ENCODE measurements at places on chromosomes 5 and 9.

DNA sequence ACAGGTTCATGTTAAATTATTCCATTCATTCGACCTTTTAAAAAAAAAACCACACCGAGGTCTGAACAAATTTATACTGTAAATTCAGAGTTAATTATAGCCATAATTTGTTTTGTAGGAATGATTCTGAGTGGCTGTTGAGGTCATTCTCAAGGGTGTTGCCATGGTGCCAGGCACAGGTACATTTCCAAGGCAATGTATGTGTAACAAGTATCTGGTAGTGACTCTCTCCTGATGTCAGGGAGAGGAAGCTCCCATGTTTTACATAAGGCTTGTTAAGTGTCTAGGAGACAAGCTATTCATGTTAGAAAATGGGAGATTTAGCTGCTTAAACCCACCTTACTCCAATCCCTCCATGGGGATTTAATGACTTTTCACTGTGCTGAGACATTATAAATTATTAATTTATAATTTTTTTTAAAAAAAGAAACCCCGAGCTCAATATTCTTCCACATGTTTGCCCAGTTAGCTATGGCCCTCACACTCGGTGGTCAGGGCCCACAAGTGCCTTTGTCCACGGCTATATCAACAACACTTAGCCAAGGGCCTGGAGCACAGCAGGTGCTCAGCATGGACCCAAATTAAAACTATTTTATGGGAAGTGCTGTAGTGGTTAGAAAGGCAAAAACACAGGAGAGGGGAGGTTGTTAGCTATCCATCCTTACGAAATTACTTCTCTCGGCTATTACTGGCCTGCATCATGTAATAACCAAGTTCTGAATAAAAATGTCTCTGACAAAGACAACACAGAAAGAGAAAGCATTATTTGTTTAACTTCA, 154.6 kb upstream of the GNA14 start:
- DNase-seq = no peak

DNA sequence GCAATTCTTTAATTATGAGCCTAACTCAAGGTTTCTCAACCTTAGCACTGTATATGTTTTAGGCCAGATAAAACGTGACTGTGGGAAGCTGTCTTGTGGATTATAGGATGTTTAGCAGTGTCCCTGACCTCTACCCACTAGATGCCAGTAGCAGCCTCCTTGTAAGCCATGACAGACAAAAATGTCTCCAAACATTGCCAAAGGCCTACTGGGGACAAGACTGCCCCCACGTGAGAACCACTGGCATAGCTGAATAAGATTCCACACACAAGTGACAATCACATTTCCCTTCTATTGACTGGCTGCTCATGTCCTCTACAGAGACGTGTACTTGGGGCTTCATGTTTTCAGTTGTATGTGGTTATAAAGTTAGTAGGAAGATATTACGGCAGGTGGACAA, 55.4 kb downstream of the GOLM1 start:
- no peak for DNase-seq

- no peak for DNase-seq
Observed at GRCh38 chr5:137206030-137206715, 293.0 kb downstream of the SPOCK1 start.

DNA sequence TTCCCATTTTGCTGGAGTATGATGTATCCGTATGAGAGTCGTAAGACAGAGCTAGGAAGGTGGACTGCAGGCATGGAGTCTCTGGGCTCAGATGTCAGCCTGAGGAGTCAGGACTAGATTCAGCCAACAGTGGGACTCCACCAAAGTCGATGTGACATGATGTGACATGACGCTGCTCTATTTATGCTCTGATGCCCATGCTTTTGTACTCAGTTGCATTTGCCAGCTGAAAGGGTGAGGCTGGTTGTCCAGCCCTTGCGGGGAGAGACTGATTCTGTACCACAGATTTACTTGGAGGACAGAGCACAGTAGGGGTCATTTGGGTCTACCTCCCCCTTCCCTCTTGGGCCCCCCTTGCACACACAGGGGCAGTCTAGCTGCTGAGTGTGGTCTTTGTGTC, 88.5 kb upstream of the ATG10 start:
- no peak for DNase-seq

DNA sequence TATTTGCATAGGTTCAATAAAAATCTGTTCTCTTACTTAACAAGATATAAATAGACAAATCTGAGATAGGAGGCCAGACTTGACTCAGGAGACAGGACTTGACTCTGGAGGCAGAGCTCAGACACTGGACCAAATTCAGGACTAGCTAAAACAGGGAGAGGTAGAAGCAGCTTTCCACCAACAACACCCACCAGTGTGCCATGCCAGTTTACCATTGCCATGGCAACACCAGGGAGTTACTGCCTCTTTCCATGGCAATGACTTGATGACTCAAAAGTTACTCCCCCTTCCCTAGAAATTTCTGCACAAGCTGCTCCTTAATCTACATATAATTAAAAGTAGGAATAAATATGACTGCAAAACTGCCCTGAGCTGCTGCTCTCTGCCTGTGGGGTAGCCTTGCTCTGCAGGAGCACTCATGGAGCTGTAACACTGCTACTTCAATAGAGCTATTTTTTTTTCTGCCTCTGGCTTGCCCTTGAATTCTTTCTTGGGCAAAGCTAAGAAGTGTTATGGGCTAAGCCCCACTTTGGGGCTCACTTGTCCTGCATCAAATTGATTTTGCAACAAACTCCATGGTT, 473.0 kb downstream of the PLK2 start:
- no peak for DNase-seq

DNA sequence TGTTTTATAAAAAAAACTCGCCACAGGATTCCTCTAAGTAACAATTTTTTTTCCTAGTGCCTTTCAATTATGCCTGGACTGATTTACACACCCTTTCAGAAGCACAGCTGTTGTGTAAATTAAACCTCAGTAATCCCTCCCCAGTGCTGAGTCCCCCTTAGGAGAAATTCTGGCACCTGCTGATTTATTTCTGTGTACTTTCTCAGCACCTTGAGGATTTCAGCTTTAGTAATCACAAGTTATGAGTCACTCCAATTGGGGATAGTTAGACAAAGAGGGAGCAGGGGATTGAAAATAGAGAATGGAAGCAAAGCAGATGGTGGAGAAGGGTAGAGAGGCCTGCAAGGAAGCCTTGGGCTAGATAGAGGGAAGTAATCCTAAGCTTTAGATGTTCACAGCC, 171.7 kb downstream of the TTLL11 start:
- DNase-seq = no peak

DNA sequence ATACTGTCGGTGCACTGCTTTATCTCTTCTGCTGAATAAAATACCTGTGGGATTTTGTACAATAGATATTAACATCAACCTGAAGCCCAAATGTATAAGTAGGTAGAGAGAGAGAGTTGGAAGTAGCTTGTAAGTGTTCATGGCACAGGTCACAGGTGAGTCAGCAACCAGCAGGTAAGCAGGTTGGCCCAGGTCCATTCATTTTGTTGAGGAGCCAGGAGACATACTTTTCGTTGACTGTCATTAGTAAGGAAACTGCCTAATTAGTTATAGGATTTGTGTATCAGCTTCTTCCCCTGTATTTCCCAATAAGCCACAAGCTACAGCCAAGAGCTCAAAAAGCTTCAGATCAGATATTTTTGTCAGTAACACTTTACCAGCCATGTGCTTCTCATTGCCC, 650.8 kb downstream of the IRX1 start:
- DNase-seq = no peak

DNA sequence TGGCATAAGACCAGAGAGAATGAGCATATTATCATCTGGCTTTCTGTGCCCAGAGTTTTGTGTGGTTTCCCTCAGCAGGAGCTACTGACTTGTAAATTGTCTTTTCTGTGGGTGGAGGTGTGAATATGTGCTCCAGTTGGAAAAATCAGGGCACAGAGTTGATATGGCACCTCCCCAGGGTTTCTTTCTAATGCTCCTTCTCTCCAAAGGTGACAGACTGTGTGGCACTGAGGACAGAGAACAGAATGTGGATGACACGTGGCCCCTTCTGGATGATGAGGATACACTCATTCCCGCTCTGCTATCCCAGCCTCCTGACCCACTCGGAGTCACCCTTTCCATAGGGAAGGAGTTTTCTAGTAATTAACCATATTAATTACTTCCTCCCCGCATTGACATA, 221.0 kb downstream of the ICE1 start:
- no peak for DNase-seq

GRCh38 chr9:9924376-9924775, 688.4 kb downstream of the PTPRD start:
- no peak for DNase-seq

DNA sequence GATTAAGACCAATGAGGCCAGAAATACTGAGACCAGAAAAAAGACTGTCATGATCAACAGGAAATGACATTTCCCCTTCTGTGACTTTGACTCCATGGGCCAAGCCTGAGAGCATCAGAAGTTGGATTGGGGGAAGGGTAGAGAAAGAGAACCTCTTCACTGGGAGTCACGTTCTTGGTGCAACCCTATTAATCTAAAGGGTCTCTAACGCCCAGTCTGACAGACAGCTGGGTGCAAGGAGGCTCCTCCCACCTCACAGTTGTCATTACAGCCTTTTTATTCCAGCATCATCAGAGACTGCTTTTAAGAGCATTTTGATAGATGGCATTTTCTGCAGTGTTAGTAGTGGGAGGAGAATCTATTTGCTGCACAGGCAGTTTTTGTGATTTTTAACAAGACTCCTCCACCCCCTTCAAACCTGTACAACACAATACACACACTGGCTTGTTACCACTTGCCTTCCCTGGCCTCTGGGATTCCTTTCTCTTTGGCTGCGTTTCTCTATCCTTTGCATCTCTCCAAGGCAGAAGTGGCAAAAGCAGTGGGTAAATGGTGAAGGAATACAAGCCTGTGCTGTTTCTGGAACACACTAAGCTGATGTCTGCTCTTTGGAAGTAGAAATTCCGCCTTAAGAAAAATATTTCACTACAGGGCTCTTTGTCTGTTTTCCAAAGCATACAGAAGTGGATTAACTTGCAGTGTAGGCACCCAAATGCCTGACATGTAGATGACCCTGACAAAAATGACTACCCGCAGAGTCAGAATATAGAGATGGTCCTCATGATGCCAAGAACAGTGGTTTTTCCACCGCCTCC, 310.4 kb upstream of the ZNF608 start:
- no peak for DNase-seq

GRCh38 chr5:3107156-3107611, 355.7 kb upstream of the IRX2 start:
- no peak for DNase-seq

GRCh38 chr5:163540696-163541095, 35.3 kb downstream of the MAT2B start:
- no peak for DNase-seq

Measured in activated T-cell treated with anti-CD3 and anti-CD28 coated beads for 48 hours (primary cell).